ENCODE measurements at places on chromosomes 1 and 21.

DNA sequence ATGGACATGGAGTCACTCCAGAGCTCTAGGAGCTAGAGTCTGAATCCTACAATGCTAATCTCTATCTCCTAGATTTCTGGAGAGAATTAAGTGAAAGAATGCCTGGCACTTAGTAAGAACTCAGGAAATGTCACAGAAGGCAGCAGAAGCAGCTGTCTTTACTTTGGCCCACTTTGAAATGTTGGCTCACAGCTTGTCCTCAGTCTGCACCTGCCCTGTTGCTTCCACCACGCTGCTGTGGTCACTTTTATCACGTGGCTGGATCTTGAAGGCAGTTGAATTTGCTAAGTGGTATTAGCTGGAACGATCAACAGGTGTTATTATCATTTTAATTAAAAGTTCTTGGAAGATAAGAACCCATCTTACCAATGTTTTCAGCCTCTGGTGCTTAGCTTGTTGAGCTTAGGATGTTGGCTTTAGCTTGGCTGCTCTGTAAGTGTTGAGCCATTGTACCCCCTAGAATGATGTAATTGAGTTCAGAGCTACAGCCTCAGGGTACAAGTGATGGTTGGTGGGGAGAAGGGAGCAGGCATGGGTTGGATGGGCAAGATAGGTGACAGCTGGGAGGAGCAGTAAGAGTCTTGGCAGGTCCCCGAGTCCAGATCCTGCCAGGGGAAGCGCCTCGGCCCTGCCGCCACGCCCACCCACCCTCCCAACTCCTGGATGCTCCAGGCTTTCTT is 41.9 kb upstream of the EPS8L3 start:
- no peak for DNase-seq

GRCh38 chr1:64042331-64043100 is 160.9 kb upstream of the UBE2U start:
- DNase-seq: peak; percentile 90

DNA sequence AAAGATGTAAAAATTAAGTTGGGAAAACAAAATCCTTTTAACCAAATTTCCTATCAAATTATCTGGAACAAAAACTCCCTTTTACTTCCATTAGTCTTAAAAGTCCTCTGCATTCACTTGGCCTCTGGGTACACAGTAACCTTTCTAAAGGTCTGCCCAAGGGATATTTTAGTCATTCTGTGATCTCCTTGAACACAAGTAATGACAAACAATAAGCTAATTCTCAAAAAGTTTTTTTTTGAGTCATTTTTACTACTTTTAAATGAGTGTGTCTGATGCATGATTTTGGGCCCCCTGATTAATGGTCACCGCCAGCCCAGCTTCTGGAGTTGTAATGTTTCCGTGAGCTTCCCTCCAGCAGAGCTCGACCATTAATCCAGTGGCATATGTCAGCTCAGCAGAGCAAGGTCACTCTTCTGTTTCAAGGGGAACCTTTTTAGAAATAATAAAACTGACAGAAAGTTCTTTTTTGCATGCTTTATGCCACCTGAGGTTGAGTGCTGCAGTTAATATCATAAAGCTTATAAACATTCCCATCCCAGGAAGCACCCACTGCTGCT is 14.3 kb downstream of the SAMSN1 start:
- no peak for DNase-seq

DNA sequence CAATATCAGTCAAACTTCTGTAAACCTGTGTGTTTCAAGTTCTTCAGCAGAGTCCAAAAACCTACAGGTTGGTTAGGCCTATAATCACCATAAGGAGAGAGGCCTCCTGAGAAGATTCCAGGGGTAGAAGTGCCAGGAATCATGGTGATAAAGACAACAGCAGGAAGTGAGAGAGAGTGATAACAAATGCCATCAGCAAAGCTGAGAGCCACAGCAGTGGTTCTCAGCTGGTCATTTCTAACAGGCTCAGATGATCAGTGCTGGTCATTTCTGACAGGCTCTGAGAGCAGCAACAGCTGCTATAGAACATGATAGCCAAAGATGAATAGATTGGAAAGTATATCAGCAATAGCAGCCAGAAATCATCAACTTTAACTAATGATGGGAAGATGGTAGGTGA is 101.3 kb downstream of the TYW3 start:
- DNase-seq: no peak

DNA sequence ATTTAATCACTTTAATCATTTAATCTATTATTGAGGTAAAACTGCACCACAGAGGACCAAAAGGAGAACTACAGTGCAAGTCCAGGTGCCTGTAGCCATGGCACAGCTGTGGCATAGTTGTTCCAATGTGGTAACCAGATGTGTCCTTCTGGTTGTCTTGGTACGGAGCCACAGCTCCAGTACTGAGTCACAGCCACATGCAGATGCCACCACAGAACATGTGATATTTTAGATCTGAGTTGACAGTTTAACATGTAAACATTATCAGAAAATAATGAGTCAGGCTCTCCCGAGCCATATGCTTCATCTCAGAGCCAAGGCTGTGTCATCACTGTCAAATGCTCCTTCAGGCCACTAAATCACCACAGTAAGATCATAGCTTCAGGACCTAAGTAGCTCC is 56.4 kb upstream of the RGS7 start:
- no peak for DNase-seq

DNA sequence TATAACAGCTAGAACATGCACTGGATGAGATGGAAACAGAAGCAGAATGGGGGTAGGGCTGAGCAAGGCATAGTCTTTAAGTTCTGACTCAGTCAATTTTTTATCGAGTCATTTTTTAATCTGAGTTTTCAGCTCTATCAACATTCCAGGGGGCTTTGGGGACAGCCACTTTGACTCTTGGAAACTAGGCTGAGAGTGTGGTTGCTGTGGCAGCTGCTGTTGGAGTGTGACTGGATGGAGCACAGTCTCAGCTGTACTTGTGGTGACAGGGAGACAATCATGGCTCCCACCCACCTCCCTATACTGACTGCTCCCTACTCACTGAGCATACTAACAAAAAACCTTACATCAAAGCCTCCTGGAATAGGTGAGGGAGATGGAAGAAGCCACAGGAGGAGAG is 25.0 kb downstream of the GJA5 start:
- no peak for DNase-seq

DNA sequence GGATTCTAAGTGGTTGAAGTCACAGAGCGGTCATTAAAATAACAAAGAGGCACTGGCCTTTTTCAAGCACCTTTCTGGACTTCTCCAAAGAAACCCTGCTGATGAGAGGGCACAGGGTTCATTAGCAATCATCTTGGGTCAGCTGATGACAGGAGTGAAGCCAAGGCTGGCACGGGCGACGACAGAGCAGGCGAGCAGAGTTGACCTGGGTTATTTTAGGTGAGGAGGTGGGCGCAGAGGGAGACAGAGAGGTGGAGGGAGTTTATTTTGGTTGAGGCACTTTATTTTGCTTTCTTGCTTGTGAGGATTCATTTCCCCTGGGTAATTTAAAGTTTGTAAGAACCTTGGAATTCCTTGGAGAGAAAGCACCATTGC is 57.9 kb downstream of the OLIG1 start:
- no peak for DNase-seq

DNA sequence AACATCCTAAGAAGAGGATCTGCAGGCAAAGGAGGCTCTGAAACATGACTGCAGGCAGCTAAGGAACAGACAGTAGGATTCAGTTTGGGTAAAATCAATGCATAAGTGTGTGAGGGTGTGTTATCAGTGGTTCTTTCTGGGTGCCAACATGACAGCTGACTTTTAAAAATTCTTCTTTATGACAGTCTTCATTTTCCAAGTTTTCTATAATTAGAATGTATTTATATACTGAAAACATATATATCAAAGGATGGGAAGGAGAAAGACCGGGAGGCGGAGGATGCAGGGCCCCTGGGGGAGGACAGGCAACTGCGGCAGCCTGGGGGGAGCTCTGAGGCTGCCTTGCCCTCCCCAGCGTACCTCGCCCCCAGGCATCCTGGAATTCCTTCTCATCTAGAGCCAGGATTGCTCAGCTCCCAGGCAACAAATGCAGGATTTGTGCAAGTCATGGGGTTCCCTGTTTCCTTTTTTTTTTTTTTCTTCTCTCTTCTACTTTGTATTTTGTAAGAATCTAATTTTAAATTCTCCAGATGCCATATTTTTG is 104.8 kb downstream of the CSMD2 start:
- no peak for DNase-seq

All from kidney epithelial cell (primary cell).